Caki2 (cell line): ENCODE measurements at places on chromosomes 16 and 17. TPM values are rescaled to one million over a fixed set of nuclear protein-coding genes. Genes with fewer than 3 reads are reported as not detected.

Gene AKAP1
- 3.2 and 11.5 TPM in 2 replicates for total RNA-seq

Gene TM4SF5
- total RNA-seq, result not detected in 2 replicates

Gene TBC1D28
- total RNA-seq, result not detected in 2 replicates

Gene CEP112
- total RNA-seq, result 2.8 and 4.5 TPM in 2 replicates

Gene TBL3
- total RNA-seq, result 128 and 160 TPM in 2 replicates

Gene AIPL1
- not detected in 2 replicates for total RNA-seq

Gene CDH5
- not detected in 2 replicates for total RNA-seq

Gene RARA
- 11.4 and 26.0 TPM in 2 replicates for total RNA-seq

Gene CLEC18C
- not detected in 2 replicates for total RNA-seq

Gene DLX3
- not detected in 2 replicates for total RNA-seq

DNA sequence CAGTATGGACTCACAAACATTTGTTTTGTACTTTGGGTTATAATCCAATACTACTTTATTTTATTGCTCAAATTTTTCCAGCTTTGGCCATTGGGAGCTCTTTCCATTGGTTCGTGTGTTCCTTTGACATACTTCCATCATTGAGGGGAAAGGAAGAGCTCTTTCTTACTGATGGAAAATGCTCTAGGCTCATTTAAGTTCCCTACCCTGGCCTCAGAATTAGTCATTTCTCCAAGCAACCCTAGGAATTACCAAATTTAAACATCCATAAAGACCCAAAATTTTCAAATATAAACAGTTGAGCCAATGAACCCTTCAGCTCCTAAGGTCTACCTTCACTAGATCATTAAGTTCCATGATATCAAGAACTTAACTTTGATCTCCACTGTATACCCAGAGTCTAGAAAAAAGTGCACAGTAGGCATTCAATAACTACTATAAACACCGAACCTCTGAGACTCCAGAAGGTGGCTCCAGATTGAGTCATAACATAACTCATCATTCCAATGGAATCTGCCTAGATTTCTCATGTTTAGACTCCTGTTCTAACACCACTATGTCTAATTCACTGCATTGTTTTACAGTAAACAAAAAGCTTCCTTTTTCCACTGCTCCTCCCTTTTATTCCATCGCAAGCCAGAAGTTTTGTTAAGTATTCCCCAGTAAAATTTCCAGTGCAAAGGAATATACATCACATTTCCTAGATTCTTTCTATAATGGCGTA is 39.0 kb downstream of the SMURF2 start:
- DNase-seq, result peak; percentile 40

DNA sequence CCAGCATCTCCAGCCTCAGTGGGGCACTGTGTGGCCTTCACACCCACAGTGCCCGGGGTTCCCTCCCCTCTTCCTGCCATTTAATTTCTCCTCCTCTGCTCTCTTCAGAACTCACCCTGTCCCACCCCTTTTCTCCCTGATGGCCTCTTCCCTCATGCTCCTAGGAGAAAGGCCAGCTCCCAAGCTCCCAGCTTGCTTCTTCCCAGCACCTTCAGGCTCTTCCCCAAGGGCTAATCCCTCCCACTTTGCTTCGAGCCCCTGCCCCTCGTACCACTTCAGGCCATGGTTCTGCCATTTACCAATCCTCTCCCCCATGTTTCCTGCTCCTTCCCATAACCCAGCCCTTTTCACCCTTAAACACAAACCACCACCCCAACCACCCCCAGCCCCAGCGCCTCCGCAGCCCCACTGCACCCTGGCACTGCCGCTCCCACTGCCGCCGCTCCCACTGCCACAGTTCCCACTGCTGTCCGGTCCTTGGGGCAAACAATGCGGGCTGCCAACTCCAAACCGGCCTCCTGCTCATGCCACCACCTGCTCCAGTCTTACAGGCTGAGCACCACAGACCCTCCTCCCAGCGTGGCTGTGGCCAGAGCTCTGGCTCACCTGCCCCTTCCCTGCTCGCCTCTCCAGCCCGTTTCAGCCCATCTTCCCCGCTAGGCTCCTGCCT is 28.6 kb downstream of the ADAM11 start:
- no peak for DNase-seq

DNA sequence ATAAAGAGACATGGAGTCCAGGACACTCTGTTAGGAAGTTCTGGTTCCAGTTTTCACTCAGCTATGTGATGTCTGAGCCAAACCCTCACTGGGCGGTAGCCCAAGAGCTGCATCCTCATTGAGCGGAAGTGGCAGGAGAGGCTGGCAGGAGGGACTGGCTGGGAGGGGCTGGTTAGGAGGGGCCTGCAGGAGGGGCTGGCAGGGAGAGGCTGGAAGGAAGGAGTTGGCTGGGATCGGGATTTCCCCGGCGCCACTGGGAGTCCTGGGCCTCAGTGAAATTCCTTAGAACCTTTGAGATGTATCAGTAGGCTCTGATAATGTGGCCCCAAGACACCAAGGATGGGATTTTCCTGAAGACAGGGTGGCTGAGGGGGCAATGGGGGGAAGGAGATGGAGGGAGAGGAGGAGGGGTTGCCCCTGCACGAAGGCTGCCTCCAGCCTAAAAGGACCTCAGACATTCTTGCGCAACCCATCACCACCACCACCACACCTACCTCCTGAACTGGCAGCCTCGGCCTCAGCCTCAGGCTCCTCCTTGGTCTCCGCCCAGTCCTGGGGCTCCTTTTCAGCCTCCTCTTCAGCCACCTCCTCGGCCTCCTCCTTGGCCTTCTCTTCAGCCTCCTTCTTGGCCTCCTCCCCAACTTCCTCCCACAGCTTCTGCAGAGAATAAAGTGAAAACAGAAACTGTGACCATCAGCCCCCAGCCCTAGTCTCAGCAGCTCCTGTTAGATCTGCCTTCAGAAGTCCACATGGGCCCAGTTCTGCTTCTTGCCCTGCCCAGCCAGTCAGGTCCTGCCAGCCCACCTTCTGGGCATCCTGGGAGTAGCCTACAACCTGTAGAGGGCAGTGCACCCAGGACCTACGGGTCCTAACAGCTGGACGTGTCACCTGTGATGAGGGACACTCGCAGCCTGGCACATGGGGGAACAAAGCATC is 31.7 kb downstream of the CNGB1 start:
- peak; percentile 93 for DNase-seq

DNA sequence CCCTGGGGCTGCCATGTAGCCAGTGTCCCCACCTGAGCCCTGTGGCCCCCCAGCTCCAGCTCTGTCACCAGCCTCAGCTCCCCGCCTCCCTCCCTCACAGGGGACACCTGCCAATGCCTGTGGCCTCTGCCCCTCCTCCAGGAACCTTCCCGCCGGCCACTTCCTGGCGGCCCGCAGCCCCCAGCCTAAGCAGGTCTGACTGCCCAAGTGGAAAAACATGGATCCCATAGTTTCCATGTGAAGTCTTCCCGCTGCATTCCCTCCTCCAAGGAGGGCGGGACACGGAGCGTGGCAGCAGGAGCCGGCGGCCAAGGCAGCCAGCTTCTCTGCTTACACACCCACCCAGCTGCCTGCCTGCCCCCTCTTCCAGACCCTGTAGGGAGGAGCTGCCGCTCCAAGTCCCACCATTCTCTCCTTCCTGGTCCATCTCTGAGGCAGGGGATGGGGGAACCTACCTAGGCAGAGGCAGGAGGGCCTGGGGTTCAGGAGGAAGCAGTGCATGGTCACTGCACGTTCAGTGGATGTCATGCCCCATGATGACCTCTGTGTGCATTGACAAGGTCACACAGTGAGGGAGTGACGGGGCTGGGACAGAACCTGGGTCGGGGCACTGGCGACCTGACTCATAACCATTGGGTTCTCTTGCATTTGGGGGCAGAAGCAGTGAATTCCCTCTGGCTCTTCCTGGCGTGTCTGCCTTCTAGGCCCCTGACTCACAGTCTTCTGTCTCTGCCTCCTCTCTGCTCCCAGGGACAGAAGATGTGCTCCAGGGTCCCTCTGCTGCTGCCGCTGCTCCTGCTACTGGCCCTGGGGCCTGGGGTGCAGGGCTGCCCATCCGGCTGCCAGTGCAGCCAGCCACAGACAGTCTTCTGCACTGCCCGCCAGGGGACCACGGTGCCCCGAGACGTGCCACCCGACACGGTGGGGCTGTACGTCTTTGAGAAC is 8.7 kb downstream of the VASN start:
- DNase-seq, result no peak

- DNase-seq, result no peak
These were observed 17.6 kb upstream of the WDR45B start for GRCh38 chr17:82665891-82666290.

GRCh38 chr17:49764559-49765180 is 739 bp upstream of the FAM117A start:
- no peak for DNase-seq

DNA sequence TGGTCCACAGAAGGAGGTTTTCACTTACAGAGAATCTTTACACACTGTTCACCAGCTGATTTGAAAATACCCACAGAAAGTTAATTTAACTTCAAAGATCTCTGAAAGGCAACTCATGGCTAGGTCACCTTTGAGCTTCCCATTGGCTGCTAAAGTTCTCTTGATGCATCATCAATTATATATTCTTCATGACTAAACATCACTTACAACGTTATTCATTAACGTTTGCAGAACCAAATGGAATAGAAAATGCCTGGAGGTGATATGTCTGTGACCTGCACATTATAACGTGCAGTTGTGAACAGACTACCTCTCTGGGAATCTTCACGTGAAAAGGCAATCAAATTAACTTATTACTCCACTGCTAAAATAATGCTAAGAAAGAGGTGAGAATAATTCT is 238.5 kb downstream of the ZFHX3 start:
- DNase-seq, result peak; percentile 68

- DNase-seq, result no peak
These were observed 87.3 kb downstream of the SPECC1 start for GRCh38 chr17:20096430-20096829.

DNA sequence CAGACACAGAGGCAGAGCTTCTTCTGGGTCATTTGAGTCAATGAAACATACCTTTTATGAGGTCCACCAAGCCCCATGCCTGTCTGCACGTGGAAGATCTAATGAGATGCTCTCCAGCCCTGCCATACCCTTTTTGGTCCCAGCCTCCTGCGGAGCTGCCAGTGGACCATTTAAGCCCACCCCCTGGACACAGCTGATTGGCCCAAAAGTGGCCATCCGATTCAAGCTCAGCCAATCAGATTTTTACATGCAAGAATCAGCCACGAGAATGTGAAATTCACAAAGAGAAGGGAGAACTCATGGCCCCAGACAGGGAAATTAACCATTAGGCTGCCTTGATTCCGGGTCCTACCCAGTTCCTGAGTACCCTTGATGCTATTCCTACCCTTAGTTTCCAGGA is 231.0 kb upstream of the EEF2KMT start:
- peak; percentile 7 for DNase-seq

DNA sequence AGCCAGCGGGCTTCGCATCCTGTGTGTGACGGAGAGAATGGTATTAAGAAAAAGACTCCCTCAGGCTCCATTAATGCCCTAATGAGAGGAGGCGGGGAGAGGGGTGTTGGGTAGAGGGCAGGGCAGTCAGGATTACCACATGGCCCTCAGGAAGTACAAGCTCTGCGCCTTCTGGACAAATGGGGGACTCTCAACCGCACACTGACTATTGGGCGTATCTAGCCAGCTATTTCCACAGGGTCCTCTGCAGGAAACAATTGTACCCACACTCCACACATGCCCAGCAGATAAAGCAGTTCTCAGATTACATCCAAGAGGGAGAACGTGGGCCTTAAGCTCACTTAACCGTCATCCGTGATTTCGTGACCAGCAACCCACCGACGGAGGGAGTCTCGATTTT is 14.7 kb downstream of the NXN start:
- DNase-seq, result no peak

DNA sequence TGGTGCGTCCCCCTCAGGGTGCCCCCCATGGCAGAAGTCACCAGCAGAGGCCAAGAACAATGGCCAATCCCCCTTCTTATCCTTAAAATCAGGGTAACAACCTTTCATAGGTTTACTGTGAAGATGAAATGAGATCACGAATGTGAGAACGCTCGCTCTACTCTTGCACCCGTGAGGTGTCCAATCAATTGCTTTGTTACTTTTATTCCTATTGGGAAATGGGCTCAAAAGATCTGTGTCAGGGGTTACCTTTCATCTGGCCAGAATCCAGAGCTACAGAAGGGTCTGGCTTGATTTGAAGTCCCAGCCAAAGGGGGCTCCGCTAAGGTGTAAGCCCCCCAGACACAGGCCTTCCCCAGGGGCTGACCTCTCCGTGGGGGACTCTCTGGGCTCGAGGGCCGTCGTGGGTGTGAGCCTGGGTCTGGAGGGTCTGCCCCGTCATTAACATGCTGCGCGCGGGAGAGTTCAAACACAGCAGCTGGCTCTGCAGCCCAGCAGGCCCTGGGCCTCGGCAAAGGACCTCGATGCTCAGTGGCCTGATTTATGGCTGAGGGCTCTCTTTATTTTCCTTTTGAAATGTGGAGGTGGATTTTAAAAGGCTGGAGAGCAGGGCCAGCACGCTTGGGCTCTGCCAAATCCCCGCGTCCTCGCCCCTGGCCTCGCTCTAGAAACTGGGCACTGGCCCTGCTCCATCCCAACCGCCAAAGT is 10.4 kb downstream of the ABR start:
- DNase-seq, result no peak

DNA sequence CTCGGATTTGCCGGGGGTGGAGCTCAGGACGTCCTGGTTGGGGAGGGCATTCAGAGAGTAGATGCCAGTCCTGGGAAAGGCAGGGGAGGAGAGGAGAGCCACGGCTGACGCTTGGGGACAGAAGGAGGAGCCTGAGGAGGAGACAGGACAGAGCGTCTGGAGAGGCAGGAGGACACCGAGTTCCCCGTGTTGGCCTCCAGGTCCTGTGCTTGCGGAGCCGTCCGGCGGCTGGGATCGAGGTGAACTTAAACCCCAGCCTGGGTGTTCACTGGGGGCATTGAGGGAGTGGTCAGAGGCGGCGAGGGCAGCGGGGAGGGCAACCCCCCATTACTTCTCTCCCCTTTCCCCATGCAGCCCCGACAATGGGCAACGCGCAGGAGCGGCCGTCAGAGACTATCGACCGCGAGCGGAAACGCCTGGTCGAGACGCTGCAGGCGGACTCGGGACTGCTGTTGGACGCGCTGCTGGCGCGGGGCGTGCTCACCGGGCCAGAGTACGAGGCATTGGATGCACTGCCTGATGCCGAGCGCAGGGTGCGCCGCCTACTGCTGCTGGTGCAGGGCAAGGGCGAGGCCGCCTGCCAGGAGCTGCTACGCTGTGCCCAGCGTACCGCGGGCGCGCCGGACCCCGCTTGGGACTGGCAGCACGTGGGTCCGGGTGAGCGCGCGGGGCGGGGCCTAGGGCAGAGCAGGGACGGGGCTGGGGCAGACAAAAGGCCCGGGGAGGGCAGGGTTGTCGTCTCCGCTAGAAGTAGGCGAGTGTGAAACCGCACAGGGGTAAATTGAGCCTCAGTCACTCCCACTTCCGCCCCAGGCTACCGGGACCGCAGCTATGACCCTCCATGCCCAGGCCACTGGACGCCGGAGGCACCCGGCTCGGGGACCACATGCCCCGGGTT is 3.7 kb downstream of the NOL3 start:
- DNase-seq, result peak; percentile 88

DNA sequence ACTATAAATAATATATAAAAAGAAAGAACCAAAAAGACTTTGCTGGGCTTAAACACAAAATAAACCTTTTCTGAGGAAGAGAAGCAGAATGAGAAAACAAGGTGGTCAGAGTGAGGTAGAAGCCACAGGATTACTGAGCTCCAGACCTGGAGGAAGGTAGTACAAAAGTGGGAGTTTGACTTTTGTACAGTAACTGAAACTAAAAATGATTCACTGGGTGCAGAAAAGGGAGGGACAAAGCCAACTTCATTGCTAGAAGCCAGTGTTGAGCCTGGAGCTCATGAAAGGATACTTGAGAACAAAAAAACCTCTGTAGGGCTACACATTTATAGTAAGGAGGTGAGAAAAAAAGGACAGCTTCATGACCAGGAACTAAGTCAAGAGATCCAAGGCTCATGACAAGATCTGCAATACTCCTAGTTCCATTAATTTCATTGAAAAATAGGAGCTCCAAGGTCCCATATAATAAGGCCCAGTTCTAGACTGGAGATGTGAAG is 45.5 kb downstream of the PKD1L3 start:
- no peak for DNase-seq
